Effector memory CD4-positive, alpha-beta T cell (primary cell): ENCODE measurements at places on chromosomes 11 and 22.

GRCh38 chr11:27857588-27857987, 157.3 kb upstream of the BDNF start:
- DNase-seq: no peak

DNA sequence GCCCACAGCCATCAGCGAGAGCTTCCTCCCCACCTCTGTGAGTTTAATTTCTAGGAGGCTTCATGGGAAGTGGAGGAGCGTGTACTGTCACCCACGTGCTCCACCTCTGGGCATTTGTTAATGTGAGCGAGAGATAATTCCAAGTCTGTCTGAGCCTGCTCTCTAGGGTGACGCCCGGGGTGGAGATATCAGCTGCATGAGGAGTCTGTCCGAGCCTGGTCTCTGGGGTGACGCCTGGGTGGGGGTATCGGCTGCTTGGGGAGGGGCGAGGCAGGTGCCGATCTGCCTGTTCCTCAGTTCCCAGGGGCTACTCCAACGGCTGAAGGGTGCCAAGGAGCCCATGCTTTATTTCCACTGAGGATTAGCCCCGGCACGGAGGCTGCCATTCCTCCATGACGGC, 735.0 kb downstream of the BRD1 start:
- DNase-seq: no peak

- no peak for DNase-seq
Observed at GRCh38 chr11:35313066-35313759, 106.1 kb downstream of the SLC1A2 start.

- DNase-seq: no peak
Observed at GRCh38 chr11:68380786-68381622, 68.6 kb downstream of the LRP5 start.

DNA sequence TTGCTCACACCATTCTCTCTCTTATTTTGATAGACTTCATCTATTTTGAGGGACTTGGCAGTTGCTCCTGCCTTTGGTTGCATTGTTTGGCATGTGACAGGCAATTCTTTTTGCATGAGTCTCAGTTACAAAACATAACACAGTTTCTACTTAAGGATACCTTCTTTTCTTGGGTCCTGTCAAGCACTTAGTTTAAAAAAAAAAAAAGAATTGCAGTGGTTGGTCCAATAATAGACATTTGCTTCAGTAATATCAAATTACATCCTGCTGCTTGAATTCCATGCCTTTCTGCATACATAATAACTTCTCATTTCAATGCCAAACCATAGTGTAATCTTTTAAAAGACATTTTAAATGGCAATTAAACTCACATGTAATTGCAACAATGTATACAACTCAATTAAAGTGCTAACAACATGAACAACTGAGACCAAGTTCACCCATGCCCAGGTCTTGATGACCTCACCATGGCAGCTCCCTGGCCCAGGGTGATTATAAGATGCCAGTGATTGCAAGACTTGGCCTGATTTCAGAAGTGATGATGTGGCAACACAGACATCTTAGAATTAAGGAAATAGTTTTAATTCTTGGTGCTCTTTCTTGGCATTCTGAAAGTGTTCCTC, 32.2 kb upstream of the PLET1 start:
- DNase-seq: no peak

DNA sequence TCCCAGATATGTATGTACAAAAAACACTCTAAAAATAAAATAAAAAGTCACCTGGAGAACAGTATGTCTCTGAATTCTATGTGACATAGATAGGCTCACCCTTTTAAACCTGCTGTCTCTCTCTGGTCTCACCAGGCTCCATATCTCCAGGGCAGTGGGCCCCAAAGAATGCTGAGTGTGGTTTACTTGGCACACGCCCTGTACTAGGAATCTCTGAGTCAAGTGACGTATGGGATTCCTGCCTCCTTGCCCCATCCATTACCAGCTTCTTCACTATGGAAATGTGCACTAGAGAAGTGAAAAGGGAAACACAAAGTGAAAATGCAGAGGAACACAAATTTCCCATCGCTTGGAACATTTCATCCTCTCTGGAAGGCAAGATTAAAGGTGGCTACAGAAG, 722.2 kb upstream of the TENM4 start:
- DNase-seq: no peak

DNA sequence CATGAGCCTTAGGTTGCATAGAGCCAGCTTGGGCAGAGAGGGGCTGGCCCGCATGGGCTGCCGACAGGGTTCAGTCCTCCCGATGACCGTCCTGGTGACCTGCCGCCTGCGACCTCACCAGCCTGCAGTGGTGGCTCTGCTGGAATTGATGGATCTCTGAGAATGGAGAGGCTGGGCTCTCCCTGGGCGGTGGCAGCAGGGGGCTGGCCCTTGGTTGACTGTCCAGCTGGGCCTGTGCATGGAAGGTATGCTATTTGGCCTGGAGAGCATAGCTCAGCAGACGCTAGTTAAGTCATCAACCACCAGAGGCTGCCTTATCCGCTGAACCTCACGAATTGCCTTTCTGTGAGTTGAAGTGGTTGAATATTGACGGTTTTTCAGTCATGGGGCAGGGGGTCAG, 19.7 kb downstream of the GRAMD4 start:
- DNase-seq: no peak

DNA sequence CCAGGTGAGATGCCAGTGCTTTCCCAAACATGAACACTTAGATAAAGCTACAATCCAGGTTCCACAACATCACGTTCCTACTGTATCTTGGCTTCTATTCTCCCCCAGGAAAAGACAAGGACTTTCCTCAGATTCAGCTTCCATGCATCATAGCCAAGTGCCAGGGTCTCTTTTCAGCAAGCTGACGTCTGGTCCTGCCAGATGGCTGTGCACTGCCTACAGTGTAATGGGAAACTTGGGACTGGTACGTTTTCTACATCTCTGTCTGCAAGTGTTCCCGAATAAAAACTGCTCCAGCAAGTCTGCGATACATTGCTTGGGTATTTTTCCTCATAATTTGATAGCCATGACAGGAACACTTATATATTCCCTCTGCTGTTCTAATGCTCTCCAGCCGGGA, 412.5 kb downstream of the FAM181B start:
- DNase-seq: no peak

DNA sequence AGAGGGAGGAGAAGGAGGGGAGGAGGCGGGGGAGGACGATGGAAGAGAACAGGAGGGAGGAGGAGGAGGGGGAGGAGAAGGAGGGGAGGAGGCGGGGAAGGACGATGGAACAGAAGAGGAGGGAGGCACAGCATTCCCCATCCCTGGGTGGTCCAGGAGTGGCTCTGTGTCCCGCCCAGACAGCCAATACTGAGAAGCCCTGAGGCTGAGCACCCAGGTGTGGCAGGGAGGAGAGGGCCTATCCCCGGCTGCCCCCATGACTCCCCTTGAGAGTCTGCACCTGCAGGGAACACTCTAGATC, 717 bp downstream of the MRGPRE start:
- DNase-seq: no peak

DNA sequence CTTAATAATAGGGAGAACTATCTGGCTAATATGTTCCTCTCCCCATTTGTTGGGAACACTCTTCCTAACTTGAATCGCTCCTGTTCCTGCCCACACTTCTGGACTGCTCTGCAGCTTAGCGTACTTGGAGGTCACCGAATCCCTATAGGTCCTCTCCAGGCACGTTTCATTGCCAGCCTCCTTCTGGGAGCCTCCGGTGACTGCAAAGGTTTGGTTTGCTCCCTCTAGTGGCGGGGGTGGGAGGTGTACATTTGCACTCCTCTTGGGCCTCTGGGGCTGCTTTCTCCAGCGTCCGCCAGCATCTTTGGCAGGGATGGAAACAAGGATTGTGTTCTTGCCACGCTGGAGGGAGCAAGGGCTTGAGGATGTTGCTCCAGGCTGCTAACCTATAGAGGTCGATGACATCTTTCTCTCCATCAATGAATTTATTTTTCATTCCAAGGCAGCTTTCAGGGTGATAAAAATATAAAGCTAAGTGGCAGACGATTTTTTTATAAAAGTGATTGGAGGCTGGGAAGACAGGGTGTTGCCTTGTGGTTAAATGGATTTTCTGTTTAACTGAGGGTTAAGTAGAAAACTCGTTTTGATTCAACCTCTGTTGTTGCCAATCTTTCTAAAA, 48.7 kb downstream of the TSPAN18 start:
- peak; percentile 24 for DNase-seq

- DNase-seq: no peak
Observed at GRCh38 chr11:88402192-88402715, 64.7 kb upstream of the CTSC start.

GRCh38 chr11:94031625-94032024, 10.5 kb downstream of the HEPHL1 start:
- DNase-seq: no peak

- DNase-seq: no peak
Observed at GRCh38 chr22:45185718-45186514, 22.2 kb downstream of the NUP50 start.

DNA sequence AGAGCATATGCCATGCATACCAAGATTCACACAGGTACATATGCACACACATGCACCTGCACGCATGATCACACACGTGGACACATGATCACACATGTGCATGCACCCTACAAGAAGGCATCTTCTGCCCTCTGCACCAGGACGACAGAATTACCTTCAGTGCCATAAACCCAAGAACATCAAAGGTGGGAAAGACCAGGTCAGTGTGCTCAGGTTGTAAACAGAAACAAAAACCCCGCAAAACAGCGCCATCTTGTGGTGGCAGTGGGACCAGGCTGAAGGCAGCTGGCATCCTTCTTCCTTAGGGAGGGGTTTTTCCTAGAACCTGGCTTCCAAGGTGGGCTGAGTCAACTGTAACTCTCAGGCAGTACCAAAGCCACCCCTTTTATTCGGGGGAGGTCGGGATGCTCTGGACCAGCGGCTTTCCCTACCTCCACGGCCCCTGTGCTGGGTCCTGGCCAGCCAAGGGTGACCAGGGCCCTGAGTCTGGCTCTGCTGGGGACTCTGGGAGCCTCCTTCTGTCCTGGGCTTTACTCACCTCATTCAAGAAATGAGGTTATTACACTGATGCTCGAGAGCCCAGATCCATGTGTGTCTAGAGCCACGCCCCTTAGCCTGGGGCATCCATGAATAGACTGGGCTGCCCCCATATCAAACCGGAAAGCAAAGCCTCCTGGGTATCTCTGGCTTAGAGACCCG, 69.4 kb upstream of the FGF3 start:
- DNase-seq: peak; percentile 28

DNA sequence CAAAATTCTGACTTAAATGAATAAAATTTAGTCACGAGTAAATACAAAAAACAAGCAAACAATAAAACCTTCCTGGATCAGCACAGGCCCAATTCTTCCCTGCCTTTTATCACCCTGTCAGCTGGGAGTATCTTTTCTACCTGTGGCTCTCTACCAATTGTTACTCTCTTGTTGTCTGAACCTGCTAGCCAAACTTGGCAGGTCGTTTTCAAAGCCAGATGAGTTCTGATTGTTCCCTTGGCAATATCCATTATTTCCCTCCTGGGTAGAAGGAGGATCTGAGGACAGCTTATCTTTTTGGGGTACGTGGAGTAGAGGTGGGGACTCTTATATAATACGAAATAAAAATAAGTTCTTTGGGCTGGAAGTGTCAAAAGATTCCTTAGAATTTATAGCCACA, 40.2 kb downstream of the SNX19 start:
- no peak for DNase-seq

DNA sequence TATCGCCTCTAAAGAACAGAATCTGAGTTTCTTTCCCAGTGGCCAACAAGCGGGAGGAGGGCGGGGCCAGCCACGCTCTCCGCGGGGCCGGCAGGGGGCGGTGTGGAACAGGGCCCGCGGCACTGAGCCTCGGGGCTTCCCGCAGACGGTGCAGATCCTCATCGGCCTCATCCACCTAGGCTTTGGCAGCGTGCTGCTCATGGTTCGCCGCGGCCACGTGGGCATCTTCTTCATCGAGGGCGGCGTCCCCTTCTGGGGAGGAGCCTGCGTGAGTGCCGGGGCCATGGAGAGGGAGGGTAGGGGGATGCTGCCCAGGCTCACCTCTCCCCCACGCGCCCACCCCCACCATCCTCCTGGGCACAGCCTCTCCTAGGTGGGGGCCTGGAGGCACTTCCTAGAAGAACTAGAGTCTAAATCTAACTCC, 10.7 kb downstream of the MS4A15 start:
- DNase-seq: no peak

DNA sequence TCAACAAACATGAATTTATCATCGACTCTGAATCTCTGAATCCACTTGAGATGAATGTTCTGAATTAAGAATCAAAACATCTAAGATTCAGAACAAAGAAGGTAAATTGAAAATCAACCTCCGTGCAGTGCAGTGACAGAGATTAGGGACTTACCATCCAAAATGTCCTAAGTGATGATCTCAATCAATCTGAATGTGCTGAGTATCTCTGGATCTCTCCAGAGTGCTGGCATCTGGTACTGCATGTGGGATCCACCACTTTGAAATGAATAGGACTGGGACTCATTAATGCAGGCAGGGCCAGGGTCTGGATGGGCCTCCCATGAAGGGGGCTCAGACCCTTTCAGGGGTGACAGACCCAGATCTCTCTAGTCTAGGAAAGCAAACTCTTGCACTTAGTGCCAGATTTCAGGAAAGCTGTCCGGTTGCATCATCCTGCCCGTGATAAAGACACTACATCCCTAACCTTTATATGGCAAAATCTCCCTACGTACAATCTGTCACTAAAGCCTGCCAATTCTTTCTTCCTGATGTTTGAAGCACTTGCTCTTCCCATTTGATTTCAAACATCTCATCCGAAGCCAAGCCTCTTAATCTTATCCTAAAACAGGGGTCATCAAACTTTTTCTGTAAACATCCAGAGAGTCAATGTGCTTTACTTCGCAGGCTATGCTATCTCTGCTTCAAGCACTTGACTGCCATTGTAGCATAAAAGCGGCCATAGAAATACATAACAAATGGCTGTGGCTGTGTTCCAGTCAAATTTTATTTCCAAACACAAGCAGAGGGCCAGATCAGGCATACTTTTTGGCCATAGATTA, 263.3 kb downstream of the LARGE1 start:
- DNase-seq: no peak

DNA sequence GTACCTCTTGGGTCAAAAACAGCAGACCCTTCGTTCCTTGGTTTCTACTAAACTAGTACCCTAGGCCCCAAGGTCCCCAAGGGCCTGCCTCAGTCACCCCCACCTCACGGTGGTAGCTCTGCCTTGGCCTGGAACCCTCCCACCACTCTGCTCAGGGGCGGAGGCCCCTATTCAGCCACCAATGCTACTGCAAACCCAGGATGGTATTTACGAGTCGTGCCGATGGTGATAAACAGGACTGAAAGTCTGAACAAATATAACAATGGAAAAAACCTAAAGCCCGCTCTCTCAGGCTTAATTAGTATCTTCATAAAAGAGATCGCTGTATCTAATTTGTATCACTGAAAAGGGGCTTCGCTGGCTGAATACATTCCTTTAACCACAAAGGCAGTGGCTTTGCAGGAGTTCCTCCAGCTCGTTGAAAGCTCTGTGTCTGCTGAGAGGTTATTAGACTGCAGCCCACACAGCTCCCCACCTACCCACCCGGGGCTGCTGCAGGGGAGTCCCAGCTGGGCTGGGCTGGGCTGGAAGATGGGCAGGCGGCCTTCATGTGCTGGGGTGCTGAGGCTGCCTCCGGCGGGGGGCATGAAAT, 15.2 kb downstream of the SHISAL1 start:
- DNase-seq: no peak

DNA sequence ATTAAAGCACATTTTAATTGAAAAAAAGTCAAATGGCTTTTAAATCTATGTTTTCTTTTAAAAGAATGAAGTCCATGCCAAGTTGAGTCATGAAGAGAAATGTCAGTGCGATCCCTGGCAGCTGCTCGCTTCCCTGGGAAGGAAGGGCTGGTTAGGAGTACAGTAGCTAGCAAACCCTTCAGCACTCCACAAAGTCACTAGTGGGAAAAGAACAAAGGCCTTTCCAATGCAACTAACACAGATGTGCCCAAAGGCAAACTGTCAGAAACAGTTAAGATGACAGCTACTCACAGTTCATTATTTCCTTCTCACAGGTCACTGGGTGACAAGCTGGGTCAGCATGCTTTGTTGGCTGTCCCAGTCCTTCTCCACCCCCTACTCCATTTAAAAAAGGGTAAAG, 308.7 kb downstream of the DCDC1 start:
- no peak for DNase-seq
